Common myeloid progenitor, CD34-positive (primary cell): ENCODE measurements at places on chromosomes 5 and 9.

- DNase-seq: no peak
These were observed 194.6 kb downstream of the AOPEP start for GRCh38 chr9:94921092-94921471.

GRCh38 chr5:14793851-14794250 lies 77.7 kb downstream of the ANKH start:
- DNase-seq: no peak

DNA sequence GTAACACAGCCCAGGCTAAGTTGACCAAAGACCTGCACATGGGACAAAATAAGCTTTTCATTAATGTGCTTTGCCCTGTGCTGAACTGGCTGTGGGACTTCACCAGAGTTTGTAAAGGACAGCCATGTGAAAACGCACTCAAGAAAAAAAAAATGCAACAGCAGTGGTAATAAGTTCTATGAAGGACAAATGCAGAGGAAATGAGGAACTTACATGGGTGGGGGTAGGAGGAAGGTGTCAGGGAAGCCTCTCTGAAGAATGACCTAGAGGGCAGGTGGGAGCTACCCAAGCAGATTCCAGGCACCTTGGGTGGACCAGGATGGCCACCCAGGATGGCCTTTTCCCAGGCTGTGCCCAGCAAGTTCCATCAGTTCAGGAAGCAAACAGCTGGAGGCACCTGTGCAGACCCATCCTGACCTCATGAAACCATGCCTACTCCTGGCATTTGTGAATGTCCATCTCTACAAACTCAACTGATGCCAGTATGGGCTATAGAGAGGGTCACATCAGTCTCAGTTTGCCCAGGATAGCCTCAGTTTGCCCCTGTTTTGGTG lies 6.7 kb upstream of the PHF2 start:
- peak; percentile 50 for DNase-seq

DNA sequence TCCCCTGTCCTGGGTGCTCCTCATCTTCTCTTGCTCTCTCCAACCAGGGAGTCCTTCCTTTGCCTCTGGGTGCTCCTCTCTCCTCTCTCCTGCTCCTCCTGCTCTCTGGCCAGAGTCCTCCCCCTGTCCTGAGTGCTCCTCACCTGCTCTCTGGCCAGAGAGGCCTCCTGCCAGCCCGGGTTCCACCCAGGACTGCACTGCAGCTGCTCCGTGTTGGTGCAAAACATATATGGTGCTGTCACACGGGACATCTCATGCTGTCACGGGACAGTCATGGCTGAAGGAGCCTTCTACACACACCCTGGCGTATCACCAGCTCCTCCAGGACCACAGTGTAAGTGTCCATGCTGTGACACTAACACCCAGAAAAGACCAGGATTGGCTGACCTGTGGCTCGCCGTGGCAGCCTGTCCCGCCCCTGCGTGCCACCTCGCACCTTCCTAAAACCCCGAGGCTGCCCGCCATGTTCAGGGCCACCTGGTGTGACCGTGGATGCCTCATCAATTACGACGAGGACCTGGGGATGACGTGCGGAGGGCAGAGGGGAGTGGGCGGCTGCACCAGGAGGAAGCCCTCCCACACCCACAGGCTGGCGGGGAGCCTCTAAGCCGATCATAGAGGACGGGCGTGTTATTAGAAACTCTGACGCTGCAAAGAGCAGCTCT lies 27.9 kb upstream of the SLC6A3 start:
- no peak for DNase-seq

DNA sequence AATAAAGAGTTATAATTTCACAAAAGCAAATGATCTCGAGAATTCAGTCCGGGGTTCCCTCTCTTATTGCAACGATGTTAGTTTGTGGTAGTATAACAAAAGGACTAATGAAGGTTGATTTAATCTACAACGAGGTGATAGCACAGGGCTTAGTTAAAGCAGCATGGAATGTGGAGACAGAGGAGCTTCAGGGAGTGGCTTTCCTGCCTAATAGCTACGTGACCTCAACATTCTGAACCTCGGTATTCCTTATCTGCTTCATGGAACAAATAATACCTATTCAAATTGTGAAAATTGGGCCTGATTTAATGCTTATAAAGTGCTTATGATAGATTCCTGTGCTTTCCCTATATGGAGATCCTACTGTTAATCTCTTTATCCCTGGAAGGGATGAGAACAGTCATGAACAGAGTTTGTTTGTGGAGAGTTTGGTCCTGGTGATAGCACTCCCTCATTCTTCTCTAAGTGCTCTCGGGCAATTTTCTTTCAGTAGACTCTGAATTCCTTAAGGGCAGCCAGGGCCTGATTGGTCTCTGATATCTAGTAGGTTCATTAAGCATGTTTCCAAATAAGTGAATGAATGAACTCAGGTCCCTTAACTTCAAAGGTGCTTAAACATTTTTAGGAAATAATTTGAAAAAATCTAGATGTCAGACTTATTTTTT lies 104.1 kb upstream of the TUT7 start:
- DNase-seq: no peak

- no peak for DNase-seq
These were observed 1.5 kb upstream of the TOR1B start for GRCh38 chr9:129801504-129801903.

DNA sequence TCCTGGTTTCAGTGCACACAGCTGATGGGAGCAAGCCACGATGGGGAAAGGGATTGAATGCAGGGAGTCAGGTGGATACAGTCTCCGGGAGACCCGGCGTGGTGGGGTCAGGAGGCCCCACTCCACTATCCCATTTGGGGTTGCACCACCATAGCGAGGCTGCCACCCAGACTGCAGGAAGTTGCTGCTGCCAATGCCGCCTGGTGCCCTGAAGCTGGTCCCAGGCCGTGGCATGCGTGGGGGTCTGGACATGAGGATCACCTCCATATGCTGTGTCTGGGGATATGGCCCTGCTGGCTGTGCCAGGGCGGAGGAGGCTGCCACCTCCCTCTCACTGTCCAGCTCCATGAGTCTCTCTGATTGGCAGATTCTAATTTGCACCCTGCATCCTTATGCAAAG lies 45.3 kb downstream of the COL5A1 start:
- no peak for DNase-seq

DNA sequence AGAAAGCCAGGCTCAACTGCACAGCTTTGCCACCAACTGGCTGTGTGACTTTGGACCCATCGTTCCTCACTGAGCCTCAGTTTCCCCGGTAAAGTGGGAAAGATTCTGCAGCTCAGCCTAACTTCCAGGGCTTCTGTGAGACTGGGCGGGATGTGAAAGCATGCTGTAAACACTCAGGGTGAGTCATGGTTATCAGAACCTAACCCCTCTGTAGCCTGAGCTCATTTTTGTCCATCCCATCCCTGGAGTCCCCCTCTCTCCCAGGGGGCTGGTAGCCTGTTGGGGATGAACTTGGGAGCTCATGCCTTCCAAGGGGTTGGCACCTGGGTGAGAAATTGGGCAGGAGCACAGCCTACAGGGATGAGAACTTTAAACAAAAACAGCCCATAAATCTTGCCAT lies 2.3 kb downstream of the CCDC69 start:
- no peak for DNase-seq

GRCh38 chr9:34989946-34990635 lies 546 bp downstream of the DNAJB5 start:
- peak; percentile 57 for DNase-seq
